GM04504 (cell line): ENCODE measurements at places on chromosomes 3 and 15.

- DNase-seq, result no peak
Measured at GRCh38 chr15:45913451-45913850, 278.6 kb downstream of the SQOR start.

- DNase-seq, result peak; percentile 44
Measured at GRCh38 chr3:64533617-64534317, 154.0 kb downstream of the ADAMTS9 start.

GRCh38 chr15:77553257-77553656 lies 79.5 kb downstream of the LINGO1 start:
- no peak for DNase-seq

DNA sequence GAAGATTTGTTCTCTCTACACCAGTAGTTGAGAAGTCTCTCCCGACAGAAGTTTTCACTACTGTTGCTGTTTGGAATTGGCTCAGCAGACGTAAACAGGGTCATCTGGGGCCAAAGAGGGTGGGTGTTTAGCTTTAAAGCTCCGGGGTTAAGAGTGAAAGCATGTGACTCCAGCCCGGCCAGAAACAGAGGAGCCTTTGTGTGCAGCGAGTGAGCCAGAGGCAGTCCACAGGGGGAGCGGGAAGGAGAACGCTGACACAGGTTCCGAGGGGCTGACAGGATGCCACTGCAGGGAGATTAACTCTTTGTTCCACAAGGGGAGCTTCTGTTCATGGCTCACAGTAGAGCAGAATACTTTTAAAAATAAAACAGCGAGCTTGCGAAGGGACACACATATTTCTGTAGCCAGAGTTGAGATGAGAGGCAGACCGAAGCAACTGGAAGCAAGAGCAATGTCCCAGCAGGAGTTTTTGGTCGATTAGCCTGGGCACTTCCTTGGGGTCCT lies 26.9 kb downstream of the BMF start:
- DNase-seq, result no peak

DNA sequence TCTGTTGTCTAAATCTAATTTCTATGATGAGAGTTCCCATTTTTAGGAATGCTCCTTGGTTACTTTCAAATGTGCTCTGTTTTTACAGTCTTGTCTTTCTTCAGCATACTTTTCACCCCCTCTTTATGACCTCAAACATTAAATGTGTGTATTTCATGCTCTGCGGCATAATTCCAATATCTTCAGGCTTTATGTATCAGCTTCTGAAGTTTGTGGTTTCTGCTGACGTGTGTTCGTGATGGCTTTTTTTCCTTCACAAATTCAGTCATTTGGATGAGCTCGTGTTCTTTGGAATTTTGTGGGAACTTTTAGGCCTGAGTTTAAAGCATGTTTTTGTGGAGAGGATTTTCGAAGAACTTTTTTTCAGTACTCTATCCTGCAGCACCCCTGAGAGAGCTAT lies 97.7 kb upstream of the CHRNA7 start:
- no peak for DNase-seq

- DNase-seq, result no peak
Measured at GRCh38 chr3:101850246-101851051, 1.1 kb downstream of the NFKBIZ start.

DNA sequence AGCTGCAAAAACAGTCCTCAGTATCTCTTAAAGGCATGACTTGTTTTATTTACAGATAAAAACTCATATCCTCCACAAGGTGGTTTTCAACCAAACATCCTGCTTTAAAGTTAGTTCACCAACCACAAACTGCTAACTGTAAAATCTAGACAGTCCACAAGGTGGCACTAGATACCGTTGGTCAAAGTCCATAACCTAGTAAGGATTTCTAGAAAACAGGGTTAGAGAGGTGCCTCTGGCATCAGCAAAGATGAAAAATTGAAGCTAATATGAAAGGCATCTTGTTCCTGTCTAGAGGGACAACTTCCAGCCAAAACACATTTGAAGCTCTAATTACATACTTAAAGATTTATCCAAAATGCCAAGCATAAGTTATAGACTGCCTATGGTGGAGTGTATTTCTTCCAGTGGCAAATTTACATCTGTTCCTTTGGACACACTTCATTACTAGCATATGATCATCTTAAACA lies 56.0 kb downstream of the ZMAT3 start:
- peak; percentile 53 for DNase-seq

DNA sequence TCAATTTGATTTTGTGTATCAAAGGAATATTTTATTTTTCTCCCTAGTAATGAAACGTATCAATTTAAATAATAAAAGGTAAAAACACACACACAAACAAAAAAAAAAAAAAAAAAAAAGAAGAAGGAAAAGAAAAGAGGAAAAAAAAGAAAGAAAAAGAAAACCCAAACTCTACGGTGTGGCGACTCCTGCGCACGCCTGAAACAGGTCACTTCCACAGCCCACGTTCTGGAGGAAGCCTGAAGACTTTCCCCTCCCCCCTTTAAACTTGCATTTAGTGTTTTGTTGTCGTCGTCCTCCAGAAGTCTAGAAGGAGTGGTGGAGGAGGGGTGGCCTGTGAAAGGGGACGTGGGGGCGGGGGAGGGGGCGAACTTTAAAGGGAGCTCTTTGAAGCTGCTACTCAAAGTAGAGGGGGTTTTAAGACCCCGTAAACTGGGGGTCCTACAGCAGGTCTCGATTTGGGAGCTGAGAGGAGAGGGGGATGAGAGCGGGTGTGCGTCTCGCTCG lies 2.3 kb upstream of the TLE3 start:
- no peak for DNase-seq

GRCh38 chr3:11570789-11571495 lies 72.8 kb downstream of the VGLL4 start:
- DNase-seq, result no peak

DNA sequence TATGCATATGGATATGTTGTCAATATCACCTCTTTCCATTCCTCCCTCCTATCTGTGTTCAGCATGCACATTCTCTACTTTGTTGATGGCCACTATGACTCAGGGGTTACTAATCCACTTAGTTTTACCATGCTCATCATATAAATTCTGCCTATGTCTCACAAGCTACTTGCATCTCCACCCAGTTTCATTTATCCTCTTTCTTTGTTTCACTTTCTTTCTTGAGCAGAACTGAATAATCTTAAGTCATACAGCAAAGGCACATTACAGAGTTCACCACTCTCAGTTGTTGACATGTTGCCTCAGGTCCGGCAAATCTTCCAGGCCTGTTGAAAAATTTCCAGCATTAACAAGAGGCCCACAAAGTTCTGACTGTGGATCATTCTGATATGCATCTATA lies 71.5 kb downstream of the SSR3 start:
- peak; percentile 62 for DNase-seq

- no peak for DNase-seq
Measured at GRCh38 chr3:69747511-69748258, 8.4 kb downstream of the MITF start.

DNA sequence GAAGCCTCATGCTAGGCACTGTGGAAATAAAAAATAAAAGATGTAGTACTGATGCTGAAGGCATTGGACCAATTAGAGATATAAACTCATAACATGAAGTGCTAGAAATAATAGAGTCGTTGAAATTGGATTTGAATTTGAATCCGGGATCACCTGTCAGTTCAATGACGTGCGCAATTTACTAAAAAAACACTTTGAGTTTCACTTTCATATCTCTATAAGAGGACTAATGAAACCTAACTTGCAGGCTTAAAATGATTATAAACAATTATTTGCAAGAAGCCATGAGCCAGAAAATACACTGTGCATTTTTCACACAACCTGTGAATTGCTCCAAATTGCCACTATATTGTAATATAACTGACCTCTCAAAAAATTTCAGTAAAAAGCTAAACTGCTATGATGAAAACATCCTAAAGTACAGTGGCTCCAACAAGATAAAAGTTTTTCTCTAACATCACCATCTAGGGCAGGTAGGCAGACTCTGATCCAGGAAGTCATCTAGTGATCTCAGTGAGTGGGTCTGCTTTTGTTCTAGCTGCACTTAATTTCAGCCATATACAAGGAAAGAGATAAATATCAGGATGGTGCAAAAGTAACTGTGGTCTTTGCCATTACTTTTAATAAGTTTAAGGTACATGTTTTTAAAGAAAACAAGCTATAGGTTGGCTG lies 440.2 kb downstream of the CNTN6 start:
- no peak for DNase-seq

DNA sequence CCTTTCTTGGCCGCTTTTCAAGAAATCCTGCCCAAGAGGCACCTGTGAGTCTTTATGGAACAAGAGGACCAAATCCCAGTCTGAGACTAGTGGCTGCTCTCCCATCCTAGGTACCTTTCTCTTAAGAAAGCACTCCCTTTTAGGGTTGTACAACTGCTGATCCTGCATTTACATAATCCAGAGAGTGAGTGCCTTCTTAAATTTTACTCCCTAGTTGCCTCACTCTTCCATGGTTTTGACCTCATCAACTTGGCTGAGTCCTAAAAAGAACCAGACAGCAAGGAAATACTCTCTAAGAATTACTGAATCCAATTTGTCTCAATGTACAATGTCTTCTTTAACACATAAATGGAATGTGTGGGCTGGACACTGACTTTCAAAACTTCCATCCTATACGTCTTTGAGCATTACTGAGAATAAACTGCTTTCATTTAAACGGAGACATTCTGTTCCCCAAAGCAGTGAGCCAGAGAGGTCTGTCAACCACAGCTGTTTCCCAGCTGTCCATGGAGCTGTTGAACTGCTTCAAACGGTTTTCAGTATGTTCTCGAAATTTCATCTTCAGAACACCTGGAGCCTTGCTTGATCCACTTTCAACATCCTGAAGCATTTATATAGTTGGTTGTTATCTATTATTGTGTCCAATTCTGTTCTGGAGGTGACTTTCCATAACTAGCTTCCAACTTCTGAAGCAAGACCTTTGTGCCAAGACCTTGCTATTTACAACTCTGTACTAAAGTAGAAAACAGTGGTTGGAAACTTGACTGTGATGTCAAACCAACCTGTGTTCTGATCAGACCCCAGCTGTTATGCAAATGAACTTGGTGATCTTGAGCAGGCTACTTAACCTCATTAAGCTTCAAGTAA lies 179.1 kb downstream of the SLC9A9 start:
- no peak for DNase-seq

GRCh38 chr15:60859996-60860494 lies 369.1 kb downstream of the RORA start:
- DNase-seq, result peak; percentile 38

DNA sequence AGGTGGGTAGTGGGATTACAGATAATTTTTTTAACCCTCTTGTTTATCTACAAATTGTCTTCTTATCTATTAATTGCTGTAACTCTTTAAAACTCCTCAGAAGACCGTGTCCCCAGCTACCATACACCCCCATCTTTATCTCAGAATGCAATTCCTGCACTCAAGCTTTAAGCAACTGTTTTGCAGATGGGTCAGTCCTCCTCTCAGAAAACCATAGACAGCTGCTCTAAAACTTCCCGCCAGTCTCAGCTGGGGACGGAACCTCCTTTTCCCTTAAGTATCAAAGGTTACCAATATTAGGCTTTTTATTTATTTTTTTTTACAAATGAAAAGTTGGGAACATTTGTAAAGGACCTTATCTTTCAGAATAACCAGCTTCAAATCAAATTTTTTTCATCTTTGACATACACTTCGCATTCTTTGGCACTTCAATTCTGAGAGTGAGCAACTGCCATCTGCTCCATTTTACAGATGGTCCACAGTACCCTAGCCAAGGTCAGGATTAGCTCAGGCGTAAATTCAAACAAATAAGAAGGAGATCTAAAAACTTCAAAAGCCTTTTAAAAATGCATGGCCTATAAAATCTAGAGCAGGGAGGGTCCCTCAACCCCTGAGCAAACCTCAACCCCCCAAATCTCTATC lies 1.3 kb downstream of the GATM start:
- DNase-seq, result no peak

DNA sequence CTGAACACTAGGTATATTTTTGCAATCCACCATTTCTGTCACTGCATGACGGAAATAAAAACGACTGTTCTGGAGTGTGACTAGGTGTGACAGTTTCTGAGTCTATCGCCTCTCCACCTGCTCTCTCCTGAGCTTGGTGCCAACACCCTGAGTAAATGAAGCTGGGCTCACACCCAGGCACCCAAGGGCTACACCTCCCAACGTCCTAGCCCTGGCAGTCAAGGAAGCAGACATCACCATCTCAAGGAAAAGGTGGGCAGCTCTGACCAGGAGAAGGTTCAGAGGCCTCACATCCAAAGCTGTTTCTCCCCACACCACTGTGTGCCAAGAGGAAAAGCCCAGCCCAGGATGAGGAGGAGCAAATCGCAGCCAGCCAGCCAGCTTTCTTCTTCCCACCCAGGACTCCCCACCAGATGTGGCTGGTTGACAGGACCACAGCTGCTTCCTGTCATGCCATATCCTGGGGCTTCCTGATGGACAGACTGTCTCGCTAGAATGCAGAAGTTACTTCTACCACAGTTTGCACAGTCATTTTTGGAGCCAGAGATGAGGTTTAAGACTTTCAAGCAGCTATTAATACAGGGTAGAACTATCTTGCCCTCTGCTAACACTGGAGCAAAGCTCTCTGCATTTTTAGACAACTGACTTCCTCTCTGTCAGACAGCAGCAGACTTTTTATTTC lies 3.3 kb downstream of the SCAMP2 start:
- DNase-seq, result no peak

- no peak for DNase-seq
Measured at GRCh38 chr15:52232327-52232726, 41.1 kb upstream of the GNB5 start.

- DNase-seq, result no peak
Measured at GRCh38 chr15:47340571-47340920, 376.8 kb upstream of the SEMA6D start.

DNA sequence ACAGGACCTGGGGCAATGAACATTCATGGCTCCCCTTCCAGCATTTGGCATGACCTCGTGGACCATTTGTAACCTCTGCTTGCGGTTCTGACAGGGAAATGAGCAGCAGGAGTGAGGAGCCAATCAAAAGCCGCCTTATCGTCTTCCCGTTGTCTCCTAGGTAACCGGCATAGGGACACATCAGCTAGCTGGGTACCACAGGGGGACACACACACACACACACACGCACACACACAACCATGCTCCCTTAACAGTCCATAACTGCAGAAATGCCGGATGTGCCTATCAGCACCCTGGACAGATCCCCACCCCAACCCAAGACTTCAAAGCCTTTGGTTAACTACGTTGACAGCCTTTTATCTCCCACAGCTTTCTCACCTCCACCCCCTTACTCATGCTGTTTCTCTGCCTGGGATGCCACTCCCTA lies 53.4 kb upstream of the CCDC174 start:
- DNase-seq, result no peak

DNA sequence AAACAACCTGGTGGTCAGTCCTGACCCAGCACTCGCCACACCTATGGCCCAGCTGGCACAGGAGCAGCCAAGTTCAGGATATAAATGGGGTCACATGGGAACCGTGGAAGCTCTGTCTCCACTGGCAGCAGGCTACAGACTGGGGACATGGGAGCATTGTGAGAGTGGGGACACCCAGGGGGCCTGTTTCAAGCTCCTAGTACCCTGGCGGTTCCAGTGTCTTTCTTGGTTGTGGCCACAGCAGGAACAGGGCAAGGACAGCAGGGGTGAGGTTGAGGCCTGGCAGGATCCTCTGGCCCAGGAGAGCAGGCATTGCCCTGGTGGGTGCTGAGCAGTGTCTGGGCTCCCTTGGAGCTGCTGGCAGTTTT lies 1.9 kb downstream of the CSK start:
- no peak for DNase-seq
